ENCODE measurements at places on chromosomes 7 and 10.

DNA sequence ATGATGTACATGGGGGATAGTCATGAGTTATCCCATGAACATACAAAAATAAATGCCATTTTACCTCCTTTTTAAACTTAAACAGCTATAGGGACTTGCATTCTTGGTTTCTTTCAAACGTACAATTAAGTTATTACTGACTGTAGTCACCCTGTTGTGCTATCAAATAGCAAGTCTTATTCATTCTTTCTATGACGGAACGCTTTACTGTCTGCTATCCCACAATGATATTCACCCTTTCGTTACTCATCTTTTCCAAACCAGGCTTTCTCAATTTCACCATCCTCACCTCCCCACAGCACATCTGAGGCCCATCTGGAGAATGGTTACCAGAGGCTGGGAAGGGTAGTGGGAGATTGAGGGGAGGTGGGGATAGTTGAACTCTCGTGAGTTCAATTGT is 218.8 kb downstream of the PHF14 start:
- no peak for DNase-seq

DNA sequence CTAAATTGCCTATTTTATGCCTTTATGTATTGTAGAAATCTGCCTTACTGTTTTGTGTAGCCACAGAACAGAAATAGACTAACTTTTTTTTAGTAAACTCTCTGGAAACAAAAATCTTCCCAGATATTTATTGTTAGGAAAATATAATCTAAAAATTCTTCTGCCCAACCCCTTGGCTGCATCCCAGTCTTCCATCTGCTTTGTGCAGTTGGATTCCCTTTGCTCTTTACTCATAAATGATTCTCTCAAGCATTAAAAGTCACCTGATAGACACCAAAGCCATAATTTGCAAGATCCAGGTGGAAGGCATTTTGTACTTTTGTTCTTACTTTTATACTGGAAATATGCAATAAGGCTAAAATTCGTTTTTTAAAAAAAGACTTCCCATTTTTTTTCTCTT is 6.1 kb upstream of the CAV2 start:
- no peak for DNase-seq

GRCh38 chr7:92813390-92814024 is 22.9 kb downstream of the CDK6 start:
- DNase-seq, result no peak

DNA sequence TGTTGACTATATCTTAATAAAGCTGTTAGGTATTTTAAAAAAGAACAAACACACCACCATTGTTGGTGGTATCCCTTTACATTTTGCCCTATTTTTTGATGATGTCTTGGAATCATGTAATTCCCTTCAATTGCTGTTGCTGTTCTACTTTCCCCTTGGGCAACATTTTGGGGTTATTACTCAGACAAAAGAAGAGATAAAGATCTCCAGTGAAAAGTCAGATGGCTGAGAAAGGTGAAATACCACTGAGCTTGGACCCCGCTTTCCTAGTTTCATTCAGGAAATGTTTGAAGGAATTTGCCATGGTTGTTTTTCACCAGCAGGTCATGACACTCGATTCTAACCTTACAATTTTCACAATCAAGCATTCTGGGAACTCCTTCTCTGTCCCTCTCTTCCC is 84.6 kb downstream of the MACC1 start:
- DNase-seq, result no peak

- DNase-seq, result no peak
Observed at GRCh38 chr10:93991596-93992284, 2.0 kb upstream of the PLCE1 start.

- no peak for DNase-seq
Observed at GRCh38 chr7:94041529-94041928, 37.4 kb upstream of the BET1 start.

DNA sequence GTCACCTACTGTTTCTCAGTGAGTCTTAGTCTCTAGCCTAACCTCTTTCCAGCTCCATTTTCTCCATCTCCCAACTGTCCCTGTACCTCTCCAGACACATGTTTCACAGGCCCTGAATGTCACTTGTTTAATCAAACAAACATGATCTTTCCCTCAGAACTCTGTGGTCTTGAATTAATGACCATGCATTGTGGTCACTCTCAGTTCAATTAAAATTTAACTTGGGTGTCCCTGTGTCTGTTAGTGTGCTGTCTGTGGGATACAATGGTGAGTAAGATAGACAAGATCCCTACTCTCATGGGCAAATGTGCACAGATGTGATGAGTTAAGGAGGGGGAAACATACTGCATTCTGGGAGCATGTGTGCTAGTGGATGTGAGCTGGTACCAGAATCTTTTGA is 65.0 kb downstream of the RBM33 start:
- no peak for DNase-seq

DNA sequence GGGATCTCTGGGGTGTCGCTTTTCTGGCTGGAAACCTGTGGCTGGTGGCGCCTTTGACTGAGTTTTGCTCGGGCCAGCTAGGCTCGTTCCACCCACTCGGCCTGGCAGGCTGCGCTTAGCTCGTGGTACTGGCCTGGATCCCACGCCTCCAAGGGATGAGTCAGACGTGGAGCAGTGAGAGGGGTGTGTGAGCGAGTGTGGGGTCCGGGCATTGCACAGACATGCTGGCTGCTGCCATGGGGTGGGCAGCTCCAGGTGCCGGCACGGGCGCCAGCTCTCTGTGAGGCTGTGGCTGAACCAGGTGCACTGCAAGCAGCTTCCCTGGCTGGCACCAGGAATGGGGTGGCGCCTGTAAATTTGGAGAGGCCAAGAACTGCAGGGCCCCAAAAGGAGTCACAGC is 63.1 kb upstream of the CACNA2D1 start:
- DNase-seq, result no peak

GRCh38 chr10:28668363-28669226 is 8.7 kb upstream of the BAMBI start:
- DNase-seq, result no peak

GRCh38 chr10:50316695-50317648 is 65.7 kb upstream of the ASAH2 start:
- DNase-seq, result no peak
